ENCODE measurements at places on chromosomes 1 and 21. TPM values are rescaled to one million over a fixed set of nuclear protein-coding genes. Genes with fewer than 3 reads are reported as not detected.

TEKT2 gene
- total RNA-seq: not detected

PADI4 gene
- total RNA-seq: 0.17 TPM

S100A3 gene
- not detected for total RNA-seq

ITLN2 gene
- total RNA-seq: not detected

DNA sequence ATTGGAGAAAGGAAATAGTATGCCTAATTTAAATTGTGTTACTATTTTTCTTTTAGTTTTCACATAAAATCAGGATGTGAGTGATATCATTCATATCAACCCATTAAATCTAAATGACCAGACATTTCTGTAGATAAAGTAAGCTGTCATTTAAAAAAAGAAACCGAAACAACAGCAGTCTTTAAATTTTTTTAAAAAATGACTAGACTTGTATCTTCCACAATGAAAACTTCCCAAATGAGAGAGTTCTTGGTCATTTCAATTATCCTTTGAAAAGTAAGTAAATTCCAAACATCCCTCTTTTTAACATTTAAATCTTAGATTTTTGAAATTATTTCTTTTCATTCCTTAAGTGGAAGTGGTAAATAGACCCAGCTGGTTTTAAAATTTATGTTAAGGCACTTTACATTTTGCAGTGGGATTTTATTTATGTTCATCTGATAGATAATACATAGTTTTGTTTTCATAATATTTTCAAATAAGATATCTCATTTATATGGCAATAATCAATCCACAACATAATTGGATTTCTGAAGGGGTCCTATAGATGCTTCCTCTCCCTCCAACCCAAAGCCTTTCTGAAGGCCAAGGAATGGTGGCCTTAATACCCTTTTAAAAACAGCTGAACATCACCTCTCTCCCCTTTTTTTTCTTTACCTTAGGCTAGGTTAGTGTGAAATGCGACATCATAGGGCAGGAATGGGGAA, 3.1 kb downstream of the FOXD3 start:
- peaks cover 10% of the 10 kb centered on the region for H3K36me3 ChIP-seq
- H3K27me3 ChIP-seq: peaks cover 77% of the 10 kb centered on the region
- DNase-seq: no peak
- peak overlapping the region; percentile 6 for H3K27ac ChIP-seq
- H3K4me3 ChIP-seq: peak overlapping the region; percentile 44
- peaks cover 48% of the 10 kb centered on the region for H3K4me1 ChIP-seq

GRCh38 chr1:114979278-114979891, 50.2 kb upstream of the TSHB start:
- no peak overlapping the region for H3K27ac ChIP-seq
- H3K27me3 ChIP-seq: peaks cover 24% of the 10 kb centered on the region
- peak; percentile 74 for DNase-seq
- H3K4me3 ChIP-seq: no peak overlapping the region
- H3K36me3 ChIP-seq: no peaks in the 10 kb centered on the region
- no peaks in the 10 kb centered on the region for H3K4me1 ChIP-seq

- no peaks in the 10 kb centered on the region for H3K27me3 ChIP-seq
- DNase-seq: peak; percentile 30
- no peak overlapping the region for H3K4me3 ChIP-seq
- peak overlapping the region; percentile 87 for H3K27ac ChIP-seq
- peaks cover 27% of the 10 kb centered on the region for H3K4me1 ChIP-seq
- no peaks in the 10 kb centered on the region for H3K36me3 ChIP-seq
Measured at GRCh38 chr1:203512848-203513584, 19.1 kb downstream of the OPTC start.

DNA sequence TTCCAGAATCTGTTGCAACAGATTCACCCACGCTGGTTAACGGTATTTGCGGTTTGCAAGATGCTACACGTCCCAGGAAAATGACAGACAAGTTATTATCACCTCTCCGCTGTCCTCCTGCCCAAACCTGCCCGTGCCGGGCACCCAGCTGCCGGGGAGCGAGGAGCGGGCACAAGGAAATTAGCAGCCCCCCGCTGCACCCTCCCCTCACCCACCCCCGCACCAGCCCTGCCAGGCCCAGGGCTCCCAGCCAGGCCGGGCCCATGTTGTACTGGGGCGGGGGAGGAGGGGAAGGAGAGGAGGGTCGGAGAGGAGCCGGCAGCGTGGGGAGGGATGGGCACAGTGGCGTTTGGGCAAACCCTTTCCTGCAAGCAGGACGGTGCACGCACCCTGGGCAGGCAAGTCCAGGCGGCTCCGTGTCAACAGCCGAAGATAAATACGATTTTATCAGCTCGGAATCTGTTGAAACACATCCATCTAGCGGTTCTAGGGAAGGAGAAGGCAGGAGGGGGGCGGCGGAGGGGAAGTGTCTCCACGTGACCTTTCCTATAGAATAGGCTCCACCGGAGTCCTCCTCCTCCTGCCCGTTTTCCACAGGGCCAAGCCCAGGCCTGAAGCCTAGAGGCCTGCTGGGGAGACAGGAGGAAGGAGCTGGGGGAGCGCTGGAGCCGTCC, 35.1 kb upstream of the CCDC27 start:
- H3K27ac ChIP-seq: no peak overlapping the region
- no peaks in the 10 kb centered on the region for H3K27me3 ChIP-seq
- no peak overlapping the region for H3K4me3 ChIP-seq
- no peaks in the 10 kb centered on the region for H3K36me3 ChIP-seq

GRCh38 chr1:95496307-95496706, 262.3 kb downstream of the RWDD3 start:
- no peaks in the 10 kb centered on the region for H3K36me3 ChIP-seq
- no peaks in the 10 kb centered on the region for H3K4me1 ChIP-seq
- no peak overlapping the region for H3K4me3 ChIP-seq
- no peak overlapping the region for H3K27ac ChIP-seq
- DNase-seq: no peak

- H3K27ac ChIP-seq: no peak overlapping the region
- H3K4me3 ChIP-seq: no peak overlapping the region
- peaks cover 3% of the 10 kb centered on the region for H3K27me3 ChIP-seq
- no peaks in the 10 kb centered on the region for H3K4me1 ChIP-seq
Measured at GRCh38 chr1:75996196-75996595, 64.0 kb upstream of the ASB17 start.

DNA sequence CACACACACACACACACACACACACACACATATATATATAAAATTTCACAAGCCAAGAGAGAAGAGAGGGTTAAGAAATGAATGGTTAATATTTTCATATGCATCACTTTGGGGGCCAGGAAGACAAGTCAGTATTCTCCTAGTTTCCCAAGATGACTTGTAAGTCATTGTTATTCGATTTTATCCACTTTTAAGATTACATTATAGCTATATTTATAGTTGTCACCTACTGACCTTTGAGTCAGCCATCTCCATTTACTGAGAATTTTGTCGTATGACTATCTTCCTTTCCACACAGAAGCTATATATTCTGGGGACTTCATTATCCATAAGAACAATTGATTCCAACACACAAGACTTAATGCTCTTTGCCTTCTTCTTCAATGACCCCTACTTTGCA, 8.9 kb downstream of the LYST start:
- peaks cover 32% of the 10 kb centered on the region for H3K4me1 ChIP-seq
- H3K27ac ChIP-seq: no peak overlapping the region
- H3K36me3 ChIP-seq: peaks cover 11% of the 10 kb centered on the region
- no peak for DNase-seq
- no peak overlapping the region for H3K4me3 ChIP-seq

- H3K4me1 ChIP-seq: no peaks in the 10 kb centered on the region
- H3K36me3 ChIP-seq: peaks cover 5% of the 10 kb centered on the region
- DNase-seq: no peak
- H3K27ac ChIP-seq: no peak overlapping the region
- H3K4me3 ChIP-seq: no peak overlapping the region
- no peaks in the 10 kb centered on the region for H3K27me3 ChIP-seq
Measured at GRCh38 chr1:58476179-58476578, 70.3 kb downstream of the OMA1 start.

DNA sequence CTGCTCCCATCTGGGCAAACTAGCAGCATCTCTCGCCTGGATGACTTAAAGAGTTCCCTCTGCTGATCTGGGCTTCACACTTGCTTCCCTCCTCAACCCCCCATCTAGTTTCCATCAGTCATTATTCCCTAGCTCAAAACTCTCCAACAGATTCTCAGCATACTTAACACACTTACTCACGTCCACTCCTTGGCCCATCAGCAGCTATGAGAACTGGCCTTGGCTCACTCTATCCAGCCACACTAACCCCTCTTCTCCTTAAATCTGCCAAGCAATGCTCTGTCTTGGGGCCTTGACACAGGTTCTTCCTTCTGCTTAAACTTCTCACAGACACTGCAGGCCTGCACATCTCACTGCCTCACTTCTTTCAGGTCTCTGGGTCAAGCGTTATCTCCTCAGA, 41.6 kb downstream of the GNG12 start:
- H3K27ac ChIP-seq: no peak overlapping the region
- no peak for DNase-seq
- no peak overlapping the region for H3K4me3 ChIP-seq
- H3K36me3 ChIP-seq: no peaks in the 10 kb centered on the region

DNA sequence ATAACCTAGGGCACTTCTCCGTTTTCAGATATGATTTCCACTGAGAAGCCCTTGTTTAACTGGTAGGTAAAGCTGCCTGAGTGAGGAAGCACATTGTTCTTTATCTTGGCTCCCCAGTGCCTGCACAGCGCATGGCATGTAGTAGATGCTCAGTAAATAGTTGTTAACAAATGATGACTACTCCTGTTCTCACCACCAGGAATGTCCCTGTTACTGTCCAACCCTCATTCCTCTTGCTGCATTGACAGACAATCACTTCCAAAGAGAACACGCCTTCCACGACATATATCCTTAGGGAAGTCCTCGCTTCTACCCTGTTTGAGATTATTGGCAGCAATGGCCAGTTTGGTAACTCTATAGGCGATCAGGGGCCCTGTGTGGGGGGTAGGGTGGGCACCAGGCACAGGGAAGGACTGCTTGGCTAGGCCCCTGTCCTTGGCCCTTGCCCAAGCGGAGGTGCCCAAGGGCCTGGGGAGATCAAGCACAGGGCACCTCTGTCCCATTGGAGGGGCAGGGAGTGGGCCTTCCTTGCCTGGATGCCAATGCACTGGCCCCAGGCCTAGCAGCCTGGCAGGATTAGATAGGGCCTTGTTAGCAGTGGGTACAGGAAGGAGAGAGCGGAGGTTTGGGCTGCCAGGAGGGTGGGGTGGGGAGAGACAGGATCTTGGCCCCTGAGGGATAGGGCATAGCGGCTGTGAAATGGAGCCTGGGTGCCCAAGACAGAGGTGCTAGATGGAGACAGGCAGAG, 10.2 kb downstream of the NES start:
- no peak overlapping the region for H3K27ac ChIP-seq
- H3K4me1 ChIP-seq: peaks cover 18% of the 10 kb centered on the region
- no peaks in the 10 kb centered on the region for H3K36me3 ChIP-seq
- no peak overlapping the region for H3K4me3 ChIP-seq
- DNase-seq: no peak

All from activated CD4-positive, alpha-beta T cell treated with anti-CD3 and anti-CD28 coated beads, Interleukin-2, amount 10 ng/mL, durations not matched to agents 7 days and 5 days (primary cell).